ENCODE measurements at places on chromosomes 16 and 17.

DNA sequence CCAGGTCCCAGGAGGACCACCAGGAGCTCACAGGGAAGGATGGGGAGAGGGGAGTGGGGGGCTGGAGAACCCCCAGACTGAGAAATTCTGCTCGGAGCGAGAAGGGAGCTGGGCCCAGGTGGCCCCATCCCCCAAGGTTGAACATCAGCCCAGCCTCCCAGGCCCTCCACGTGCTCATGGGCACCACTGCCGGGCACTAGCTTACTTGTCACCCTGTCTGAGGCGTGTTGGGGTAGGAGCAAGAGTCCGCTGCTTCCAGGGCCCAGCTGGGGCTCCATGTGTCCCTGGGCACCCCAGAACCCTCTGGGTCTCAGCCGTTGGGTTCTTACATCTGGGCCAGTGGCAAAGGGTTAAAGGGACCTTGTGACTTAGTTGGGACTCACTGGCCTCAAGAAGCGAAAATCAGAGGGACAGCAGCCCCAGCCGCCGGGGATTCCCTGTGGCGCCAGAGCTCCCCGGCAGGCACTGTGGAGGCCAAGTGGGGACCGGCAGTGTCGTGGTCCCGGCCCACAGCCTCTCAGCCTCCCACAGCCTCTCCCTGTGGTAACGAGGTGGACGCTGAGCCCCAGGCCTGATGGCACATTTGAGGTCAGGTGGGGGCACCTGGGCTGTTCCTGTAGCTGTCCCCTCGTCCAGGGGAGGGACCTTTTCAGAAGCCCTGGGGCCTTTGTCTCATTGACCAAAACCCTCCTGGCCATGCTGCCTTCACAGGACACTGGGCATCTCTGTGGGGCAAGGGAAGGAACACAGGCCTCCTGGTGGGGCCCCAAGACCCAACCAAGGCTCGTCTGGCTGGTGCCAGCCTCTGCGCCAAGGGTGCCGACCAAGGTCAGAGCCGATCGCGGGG, 33.7 kb upstream of the CDH15 start:
- DNase-seq = no peak

DNA sequence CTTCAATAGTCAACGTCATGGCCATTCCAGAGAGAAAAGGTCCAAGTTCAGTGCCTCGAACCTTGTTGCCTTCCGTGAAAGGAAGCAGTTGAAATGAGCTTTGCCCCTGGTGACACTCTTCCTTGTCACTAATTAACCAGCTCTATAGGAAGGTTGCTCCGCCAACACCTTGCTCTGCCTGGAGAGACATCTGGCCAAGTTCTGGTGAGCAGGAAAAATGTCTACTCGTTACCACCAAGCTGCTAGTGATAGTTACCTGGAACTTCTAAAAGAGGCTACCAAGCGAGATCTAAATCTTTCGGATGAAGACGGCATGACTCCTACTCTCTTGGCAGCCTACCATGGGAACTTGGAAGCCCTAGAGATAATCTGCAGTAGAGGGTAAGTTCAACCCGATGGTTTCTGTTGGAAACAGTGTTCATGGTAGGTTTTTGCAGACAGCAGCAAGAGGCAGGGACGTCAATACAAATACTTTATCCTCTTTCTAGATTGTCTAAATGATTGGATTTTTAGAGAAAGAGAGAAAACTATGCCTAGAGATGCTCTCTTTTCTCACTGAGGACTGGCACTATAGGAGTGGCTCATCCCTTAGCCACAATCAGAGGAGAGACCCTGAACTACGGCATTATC, at the start of gene ANKS4B:
TSS of gene ANKS4B (plus strand) at position 179 of the 630 bp plus-strand sequence. CDS start at position 218, 39 bp downstream.
- no peak for DNase-seq

DNA sequence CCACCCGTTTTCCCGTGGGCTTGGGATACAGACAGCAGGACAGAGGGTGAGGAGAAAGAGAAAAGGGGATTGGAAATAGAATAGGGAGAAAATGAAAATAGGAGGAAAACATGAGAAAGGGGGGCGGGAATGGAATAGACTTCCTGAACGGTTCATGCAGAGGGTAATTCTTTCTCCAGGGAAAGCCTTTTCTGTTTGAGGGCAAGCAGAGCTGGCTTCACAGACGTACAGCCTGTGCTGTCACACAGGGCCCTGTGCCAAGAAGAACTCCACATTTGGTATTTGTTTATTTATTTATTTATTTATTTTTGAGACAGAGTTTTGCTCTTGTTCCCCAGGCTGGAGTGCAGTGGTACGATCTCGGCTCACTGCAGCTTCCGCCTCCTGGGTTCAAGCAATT, 12.0 kb downstream of the MILR1 start:
- no peak for DNase-seq

- no peak for DNase-seq
These were observed 87.7 kb downstream of the MYH10 start for GRCh38 chr17:8542599-8543502.

- DNase-seq = no peak
These were observed 67.6 kb upstream of the ANKFN1 start for GRCh38 chr17:56085576-56086267.

DNA sequence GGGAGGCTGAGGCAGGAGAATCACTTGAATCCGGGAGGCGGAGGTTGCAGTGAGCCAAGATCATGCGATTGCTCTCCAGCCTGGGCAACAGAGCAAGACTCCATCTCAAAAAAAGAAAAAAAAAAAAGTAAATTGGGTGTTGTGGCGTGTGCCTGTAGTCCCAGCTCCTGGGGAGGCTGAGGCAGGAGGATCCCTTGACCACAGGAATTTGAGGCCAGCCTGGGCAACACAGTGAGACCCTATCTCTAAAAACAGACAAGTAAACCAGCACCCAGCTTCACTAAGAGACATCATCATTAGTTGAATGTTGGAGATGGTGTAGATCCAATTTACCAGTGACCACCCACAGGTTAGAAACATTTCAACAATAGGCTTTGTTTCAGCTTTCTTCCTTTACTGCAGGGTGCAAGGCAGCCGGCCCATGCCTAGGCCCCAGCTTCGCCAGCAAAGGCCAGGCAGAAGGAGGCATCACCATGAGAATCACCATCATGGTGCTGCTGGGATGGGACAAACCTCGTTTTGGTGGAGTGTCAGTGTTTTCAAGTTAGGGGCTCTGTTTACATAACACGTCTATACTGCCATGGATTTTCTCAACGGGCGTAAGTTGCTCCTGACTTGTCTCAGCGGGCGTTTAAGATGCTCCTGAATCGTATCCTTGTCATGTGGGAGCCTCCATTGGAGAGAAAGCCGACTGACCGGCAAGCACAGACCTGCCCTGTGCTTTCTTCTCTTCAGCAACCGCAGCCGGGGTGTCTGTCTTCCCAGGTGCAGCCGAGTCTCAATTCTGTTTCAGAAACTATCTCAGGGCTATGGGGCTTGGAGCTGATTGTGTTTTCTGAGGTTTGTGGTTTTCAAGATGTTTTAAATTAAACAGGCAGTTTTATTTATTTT, 7.3 kb downstream of the TCF25 start:
- DNase-seq = no peak

- DNase-seq = no peak
These were observed 38.3 kb downstream of the STX8 start for GRCh38 chr17:9537177-9537776.

DNA sequence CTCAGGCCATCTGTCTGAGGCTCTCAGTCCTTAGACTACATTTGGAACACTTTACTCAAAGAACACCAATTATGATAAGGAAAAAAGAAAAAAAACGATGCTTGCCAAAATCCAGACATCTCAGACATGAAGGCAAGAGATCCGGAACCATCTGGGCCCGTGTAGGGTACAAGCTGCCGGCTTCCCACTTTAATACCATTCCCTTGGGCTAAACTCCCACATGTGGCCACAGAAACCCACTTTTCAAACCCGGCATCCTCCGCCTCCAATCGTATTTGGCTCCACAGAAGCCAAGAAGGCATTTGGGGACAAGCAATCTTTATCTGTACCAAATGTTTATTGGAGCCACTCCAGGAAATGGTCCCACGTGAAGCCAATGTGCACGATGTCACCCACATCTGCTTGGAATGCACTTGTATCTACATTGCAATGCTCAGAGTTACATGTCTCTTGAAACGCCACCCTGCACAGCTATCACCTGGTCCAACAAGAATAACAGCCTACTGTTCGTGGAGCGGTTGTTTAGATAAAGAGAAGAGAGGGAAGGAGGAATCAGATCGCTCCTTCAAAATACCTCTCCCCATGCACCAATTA, 33.5 kb downstream of the XYLT1 start:
- no peak for DNase-seq

DNA sequence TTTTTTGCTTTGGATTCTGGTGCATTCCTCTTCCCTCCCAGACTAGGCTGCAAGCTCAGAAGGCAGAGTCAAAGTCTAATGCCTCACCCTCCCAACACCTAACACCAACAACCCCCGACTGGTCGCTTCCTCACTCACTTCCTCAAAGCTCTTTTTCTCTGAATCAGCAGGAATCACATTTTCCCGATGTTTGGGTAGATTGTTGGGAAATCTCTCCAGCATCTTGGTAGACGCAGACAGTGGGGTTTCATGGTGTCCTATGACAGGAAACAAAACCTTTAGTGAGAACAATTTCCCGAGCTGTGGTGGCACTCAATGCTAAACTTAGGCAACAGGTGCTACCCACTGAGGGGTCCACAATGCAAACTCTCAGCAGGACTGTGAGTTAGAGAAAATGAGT, 39.9 kb upstream of the ICAM2 start:
- no peak for DNase-seq

- DNase-seq = no peak
These were observed 6.9 kb downstream of the GOT2 start for GRCh38 chr16:58727028-58727781.

DNA sequence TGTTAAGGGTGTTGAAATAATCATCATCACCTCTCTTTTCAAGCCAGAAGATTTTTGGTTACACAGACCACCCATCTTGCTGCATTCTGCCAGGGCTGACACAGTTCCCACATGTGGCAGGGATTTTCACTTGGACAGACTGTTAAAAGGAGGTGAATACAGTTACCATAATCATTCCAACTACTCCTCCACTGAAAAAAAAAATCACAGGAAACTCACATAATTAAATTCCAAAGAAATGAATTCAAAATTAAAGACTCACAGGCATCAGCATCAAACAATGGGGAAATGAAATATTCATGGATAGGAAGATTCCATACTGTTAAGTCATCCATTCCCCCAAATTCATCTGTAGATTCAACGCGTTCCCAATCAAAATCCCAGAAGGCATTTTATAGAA, 209.4 kb downstream of the MRTFB start:
- no peak for DNase-seq

- DNase-seq = no peak
These were observed 6.8 kb downstream of the MTSS2 start for GRCh38 chr16:70678898-70679670.

GRCh38 chr17:66492561-66493005, 190.2 kb downstream of the PRKCA start:
- DNase-seq = no peak

GRCh38 chr16:17235147-17235815, 235.5 kb downstream of the XYLT1 start:
- no peak for DNase-seq

DNA sequence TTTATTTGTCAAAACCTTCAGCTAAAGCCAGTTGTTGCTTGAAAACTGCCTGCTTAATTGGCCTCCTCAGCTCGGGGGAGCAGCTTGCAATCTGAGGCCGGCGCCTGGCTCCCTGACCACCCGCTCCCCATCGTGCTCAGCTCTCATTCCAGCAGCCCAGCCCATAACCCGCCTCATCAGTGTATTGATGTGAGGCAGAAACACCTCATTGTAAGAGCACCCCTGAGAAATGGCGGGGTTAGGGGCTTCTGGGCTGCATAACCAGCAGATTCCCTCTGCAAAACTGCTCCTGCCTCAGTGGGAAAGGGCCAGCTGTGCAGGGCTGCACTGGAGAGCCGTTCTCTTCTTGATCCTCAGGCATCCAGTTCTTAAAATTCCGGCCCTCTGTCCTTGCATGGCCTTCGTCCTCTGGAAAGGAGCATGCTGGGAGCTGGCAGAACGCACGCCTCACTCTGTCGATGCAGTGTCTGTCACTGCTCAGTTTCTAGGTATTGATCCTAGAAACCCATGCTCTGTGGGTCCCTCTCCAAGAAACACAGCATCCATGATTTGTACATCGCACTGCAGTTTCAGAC, 113.8 kb upstream of the CHMP6 start:
- no peak for DNase-seq

GRCh38 chr17:58626905-58627304, 64.9 kb downstream of the TEX14 start:
- no peak for DNase-seq

DNA sequence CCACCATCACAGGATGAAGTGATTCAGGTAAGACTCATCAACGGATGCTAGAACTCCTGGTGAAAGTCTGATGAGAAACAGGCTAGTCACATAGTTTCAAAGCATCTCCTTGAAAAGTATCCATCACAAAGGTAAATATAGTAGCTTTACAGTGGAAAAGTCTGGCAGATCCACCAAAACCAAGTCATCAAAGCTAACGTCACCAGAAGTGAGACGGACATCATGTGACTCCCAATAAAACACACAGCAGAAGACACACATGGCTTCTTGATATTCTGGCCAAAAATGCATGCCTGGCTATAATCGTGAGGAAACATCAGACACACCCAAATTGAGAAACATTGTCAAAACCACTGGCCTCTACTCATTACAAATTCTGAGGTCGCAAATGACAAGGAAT, 17.9 kb upstream of the TRPV3 start:
- DNase-seq = no peak

- no peak for DNase-seq
These were observed 88.3 kb downstream of the PRKCB start for GRCh38 chr16:23924128-23924527.

- no peak for DNase-seq
These were observed 43.6 kb upstream of the PEMT start for GRCh38 chr17:17635126-17635525.

DNA sequence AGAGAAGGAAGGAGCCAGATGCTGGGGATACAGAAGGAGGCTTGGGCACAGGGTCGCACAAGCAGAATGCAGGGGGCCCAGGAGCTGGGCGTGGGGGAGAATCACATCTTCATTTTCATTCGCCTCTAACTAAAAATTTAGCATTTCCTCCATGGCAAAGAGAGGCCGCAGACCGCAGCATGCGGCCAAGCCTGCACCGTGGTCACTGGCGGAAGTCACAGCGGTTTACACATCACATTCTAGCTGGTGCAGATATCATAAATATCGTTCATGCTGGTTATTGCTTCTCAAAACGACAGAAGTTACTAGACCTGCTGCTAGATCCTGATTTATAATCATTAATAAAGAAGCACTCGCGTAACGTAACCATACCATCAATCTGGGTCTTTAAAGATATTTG, 162.0 kb downstream of the NTN1 start:
- DNase-seq = no peak

DNA sequence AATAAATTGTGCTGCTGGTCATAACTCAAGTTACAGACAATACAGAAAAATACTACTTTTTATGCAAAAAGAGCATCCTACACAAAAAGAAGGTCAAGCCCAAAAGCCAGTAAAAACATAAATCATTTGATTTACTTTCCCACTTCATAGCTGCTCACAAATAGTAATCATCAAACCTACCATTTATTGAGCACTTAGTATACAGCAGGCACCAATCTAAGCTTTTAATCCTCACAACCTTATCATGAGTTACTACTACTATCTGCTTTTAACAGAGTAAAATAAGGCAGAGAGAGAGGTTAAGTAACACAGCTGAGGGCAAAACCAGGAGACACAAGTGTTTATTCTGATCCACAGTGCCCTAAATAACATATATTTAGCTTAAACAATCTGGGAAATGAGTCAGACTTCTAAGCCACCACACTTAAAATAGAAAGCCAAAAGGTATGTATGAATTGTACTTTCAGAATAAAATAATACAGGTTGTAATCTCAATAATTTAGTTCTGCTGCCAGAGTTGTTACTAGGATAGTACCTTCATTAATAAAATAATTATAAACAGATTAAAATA, 1.7 kb upstream of the AARS1 start:
- DNase-seq = no peak
